Esophagus squamous epithelium (tissue), 5 donors: ENCODE measurements at places on chromosomes 11 and 22. TPM values are rescaled to one million over a fixed set of nuclear protein-coding genes. Genes with fewer than 3 reads are reported as not detected.
A peak's percentile ranks its signal among the peaks of the same experiment; 100 is the strongest.

DNA sequence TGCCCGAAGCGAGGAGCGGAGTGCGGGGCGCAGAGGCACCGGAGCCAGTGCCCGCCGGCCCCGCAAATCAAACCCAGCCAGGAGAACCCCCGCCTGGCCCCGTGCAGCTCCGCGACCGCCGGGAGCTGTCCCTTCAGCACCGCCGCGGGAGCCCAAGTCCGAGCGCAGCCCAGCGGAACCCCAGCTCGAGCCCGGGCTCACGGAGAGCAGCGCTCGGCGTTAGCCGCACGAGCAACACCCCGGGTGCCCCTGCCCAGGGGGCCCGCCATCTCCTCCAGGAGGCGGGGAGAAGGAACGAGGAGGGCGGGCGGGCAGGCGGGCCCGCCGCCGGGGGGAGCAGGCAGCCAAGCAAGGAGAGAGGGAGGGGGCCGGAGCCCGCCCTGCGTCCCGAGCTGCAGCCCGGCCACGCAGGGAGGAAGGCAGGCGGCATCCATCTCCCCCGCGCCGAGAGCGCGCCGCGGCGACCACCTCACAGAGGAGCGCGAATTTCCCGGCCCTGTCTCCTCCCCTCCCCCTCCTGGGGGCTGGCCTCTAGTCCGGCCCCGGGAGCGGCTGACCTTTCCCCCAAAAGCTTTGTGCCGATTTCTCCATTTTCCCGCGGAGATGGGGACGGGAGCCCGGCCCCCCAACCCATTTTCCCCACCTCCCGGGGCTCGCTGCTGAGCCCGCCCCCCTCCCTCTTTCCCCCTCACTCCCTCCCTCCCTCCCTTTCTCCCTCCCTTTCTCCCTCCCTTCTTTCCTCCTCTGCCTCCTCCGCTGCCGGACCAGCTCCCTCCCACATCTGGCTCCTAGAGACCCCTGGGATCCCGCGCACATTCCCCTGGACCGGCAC is 621 bp downstream of the KCNC1 start:
- peaks cover 93% of the 10 kb centered on the region for H3K27me3 ChIP-seq
- H3K27ac ChIP-seq: no peak overlapping the region
- peak overlapping the region; percentile 63 for H3K4me3 ChIP-seq
- DNase-seq: no peak
- H3K36me3 ChIP-seq: no peaks in the 10 kb centered on the region
- peaks cover 9% of the 10 kb centered on the region for H3K4me1 ChIP-seq

ART1 gene
- total RNA-seq: not detected

DNA sequence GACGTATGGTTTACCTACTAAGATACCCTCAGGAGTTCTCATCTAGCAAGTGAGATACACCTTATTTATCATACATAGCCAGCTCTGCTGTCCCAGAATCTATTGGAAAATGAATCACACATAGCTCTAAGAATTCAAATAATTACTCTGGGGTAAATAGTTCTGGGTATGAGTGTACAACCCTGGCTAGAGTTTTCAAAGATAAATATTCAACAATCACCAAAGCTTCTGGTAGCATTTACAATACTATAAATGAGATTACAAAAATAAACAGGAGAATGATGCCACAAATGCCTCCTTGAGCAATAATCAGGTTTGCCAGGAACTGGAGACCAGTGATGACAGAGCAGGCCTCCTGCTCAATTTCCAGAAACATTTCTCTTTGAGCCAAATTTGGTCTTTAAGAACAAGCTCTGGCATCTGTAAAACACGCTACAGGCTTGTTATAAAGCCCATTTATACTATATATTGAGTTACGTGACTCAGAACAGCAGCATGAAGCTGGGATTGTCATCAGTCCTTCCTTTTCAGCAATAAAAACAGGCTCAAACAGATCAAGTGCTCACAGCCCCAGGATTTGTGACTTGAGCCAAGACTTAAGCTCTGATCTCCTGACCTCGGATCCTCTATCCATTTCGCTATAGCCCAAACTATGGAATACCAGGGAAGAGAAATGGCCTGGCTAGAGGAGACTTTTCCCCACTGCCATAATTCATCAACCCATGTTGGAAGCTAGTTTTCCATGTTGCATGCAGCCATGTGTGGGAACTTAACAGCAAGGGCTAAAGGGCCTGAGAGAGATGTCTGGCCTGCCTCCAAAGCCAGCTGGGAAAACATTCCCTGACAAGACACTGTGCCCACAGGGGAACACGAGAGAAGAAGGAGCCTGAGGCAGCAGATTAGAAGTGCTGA is 19.7 kb downstream of the RAB30 start:
- H3K27me3 ChIP-seq: no peaks in the 10 kb centered on the region

- H3K27me3 ChIP-seq: no peaks in the 10 kb centered on the region
- no peaks in the 10 kb centered on the region for H3K4me1 ChIP-seq
- no peak for DNase-seq
- H3K27ac ChIP-seq: no peak overlapping the region
These were observed 13.6 kb downstream of the GLB1L3 start for GRCh38 chr11:134289789-134290188.

C22orf23 gene
- total RNA-seq: not detected

SERHL2 gene
- 5.1 TPM for total RNA-seq

- H3K4me3 ChIP-seq: no peak overlapping the region
- no peak overlapping the region for H3K27ac ChIP-seq
- H3K4me1 ChIP-seq: no peaks in the 10 kb centered on the region
- H3K36me3 ChIP-seq: no peaks in the 10 kb centered on the region
- no peak for DNase-seq
These were observed 115.4 kb downstream of the METTL15 start for GRCh38 chr11:28223577-28223976.

GRCh38 chr11:9104580-9104979 is 13.2 kb upstream of the SCUBE2 start:
- no peaks in the 10 kb centered on the region for H3K4me1 ChIP-seq
- no peak overlapping the region for H3K27ac ChIP-seq
- H3K27me3 ChIP-seq: no peaks in the 10 kb centered on the region
- no peak overlapping the region for H3K4me3 ChIP-seq
- no peak for DNase-seq

- no peak overlapping the region for H3K27ac ChIP-seq
- no peak for DNase-seq
- H3K36me3 ChIP-seq: no peaks in the 10 kb centered on the region
- peaks cover 4% of the 10 kb centered on the region for H3K4me1 ChIP-seq
These were observed 38.7 kb downstream of the BUD13 start for GRCh38 chr11:116733969-116734508.

DNA sequence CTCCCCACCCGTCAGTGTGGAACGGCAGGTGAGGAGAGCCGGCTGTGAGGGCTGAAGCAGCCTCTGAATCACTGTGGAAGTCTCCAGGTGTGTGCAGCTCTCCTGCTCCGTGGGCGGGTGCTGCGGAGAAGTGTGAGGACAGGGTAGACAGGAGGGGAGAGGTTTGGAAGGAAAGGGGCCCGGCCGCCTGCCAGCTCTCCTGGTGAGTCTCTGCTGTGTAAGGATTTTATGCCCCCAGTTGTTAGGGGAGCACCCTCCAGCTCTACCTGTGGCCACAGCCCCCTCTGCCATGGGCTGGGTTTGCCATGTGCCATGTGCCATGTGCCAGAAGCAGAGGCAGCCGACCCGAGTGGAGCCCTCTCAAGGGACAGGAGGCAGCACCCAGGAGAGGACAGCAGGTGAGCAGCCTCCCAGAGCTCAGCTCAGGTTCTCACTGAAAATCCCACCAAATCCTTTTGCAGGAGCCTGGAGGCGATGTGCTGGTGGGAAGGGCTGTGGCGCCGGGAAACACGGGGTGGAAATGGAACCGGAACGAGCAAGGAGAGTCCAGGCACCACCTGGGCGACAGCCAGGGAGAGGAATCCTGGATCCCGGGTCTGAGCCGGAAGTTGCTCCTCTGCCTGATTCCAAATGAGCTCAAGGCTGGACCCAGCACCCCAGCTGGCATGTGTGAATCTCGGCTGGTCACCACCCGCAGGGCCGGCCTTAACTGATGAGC is 804.4 kb downstream of the BRD1 start:
- DNase-seq: no peak
- H3K36me3 ChIP-seq: no peaks in the 10 kb centered on the region
- H3K4me1 ChIP-seq: no peaks in the 10 kb centered on the region

CLP1 gene
- total RNA-seq: 13.7 TPM

DNA sequence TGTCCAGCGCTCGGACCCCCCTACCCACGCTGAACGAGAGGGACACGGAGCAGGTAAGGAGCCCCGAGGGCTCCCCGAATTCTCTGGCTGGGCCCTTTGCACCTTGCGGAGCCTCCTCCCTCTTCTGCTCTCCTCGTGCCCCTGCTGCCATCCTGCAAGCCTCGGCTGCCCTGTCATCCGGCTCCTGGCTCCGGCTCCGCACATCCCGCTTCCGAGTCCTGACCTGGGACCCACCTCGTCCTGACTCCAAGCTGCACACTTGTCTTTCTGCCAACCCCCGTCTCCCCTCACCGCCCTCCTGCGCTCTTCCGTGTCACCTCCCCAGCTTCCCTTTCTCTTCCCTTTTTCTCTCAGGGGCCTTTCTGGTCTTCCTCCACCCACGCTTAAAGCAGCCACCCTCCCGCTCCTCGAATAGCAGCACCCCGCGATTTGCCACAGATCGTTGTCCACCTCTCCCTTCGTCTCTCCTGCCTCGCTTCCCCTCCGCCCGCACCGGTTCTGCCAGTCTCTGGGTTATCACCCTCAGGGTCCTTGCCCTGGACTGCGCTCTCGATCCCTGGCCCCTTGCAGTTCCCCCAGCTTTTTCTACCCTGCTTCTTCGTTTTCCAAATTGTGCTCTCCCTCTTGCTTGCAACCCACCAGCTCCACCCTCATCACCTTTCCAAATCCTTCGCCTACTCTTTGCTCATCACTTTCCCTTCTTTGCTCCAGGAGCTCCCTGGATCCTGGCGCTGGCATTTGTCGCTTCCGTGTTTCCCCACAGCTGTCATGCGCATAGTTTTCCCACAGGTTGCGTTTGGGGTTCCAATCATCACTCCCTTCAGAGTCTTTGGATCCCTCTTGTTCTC is 822 bp downstream of the MARK2 start:
- H3K27ac ChIP-seq: peak overlapping the region; percentile 95
- peaks cover 65% of the 10 kb centered on the region for H3K4me1 ChIP-seq
- no peaks in the 10 kb centered on the region for H3K36me3 ChIP-seq
- DNase-seq: no peak

PHETA2 gene
- total RNA-seq: 8.0 TPM

DNA sequence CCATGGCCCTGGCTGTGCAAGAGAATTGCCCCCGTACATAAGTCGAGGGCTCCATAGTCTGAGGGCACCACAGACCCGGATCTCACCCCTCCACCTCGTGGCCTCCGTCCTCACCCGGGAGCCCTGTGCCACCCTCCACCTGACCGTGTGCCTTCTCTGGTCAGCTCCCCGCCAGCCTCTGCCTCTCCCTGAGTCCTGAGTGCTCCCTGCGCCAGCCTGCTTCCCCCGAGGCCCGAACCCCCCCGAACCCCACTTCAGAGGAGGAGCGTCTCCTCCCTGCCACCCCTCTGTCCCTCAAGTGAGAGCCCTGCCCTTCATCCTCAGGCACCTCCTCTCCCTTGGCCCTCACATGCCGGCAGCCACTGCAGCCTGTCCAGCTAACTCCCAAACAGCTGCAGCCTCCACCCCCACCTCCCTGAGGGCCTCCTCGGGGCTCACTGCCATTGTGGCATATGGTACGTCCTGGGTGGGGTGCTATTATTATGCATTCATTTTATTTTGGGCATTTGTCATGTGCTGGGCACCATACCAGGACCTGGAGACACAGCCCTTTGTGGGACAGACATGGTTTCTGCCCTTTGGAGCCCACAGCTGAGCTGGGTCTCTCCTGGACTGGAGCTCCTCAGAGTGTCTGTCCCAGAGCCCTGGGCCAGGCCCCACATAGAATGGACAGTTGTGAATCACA is 67.2 kb downstream of the MYO7A start:
- DNase-seq: no peak
- H3K4me3 ChIP-seq: no peak overlapping the region
- peaks cover 9% of the 10 kb centered on the region for H3K4me1 ChIP-seq
- H3K36me3 ChIP-seq: no peaks in the 10 kb centered on the region
- H3K27ac ChIP-seq: no peak overlapping the region

DNA sequence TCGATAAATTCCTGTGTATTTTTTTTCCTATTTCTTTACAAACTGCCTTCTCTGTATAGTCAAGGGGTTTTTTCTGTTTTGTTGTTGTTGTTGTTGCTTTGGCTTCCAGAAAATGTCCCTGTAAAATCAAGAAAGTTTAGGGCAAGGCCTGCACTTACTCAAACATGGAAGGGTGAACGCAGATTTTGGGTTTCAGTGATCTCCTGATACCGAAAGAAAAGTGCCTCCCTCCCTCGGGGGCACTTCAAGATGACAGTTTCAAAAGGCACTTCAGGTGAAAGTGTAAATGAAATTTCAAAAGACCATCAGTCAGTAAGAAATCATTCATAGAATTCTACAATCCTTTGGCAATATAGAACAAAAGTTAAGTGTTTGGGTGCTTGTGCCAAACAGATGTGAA is 43.4 kb upstream of the TMPRSS4 start:
- H3K27me3 ChIP-seq: no peaks in the 10 kb centered on the region
- H3K4me3 ChIP-seq: no peak overlapping the region
- no peak overlapping the region for H3K27ac ChIP-seq

GRCh38 chr22:31870890-31871289 is 73.4 kb upstream of the YWHAH start:
- peaks cover 11% of the 10 kb centered on the region for H3K4me1 ChIP-seq
- peak overlapping the region; percentile 39 for H3K27ac ChIP-seq
- no peak for DNase-seq
- no peaks in the 10 kb centered on the region for H3K27me3 ChIP-seq
- H3K36me3 ChIP-seq: no peaks in the 10 kb centered on the region
- no peak overlapping the region for H3K4me3 ChIP-seq

DNA sequence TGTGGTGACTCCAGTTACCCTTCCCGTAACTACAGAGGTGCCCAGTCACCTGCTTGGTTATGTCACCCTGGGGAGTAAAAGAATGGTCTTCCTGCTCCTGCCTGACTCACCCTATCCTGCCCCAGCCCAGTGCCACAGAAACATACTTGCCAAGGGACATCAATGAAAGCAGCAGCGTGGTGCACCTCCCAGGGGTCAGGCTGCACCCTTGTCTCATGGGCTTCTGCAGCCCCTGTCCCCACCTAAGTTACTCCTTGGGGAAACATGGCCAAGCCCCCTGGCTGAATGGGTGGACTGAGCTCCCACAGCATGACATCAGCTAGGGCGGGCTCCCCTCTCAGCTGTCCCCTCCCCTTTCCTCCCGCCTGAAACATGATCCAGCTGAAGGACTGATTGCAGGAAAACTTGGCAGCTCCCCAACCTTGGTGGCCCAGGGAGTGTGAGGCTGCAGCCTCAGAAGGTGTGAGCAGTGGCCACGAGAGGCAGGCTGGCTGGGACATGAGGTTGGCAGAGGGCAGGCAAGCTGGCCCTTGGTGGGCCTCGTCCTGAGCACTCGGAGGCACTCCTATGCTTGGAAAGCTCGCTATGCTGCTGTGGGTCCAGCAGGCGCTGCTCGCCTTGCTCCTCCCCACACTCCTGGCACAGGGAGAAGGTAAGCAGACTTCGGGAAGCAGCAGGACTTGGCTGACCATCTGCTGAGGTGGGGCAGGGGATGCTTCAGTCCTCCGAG is at the start of gene HTR3A:
Gene HTR3A (plus strand): TSS at position 368 of the 730 bp plus-strand sequence. CDS start 218 bp downstream, at position 586.
- no peak within 1 kb of the TSS for H3K4me3 ChIP-seq
- H3K4me1 ChIP-seq: no peaks in the 10 kb centered on the region
- no peaks in the 10 kb centered on the region for H3K36me3 ChIP-seq
- no peak within 1 kb of the TSS for H3K27ac ChIP-seq
- no peaks in the 10 kb centered on the region for H3K27me3 ChIP-seq
- no peak for DNase-seq

C1QTNF5 gene
- 14.7 TPM for total RNA-seq

GRCh38 chr22:22799561-22799960 is 88.1 kb upstream of the IGLL5 start:
- H3K27me3 ChIP-seq: peaks cover 35% of the 10 kb centered on the region
- no peak overlapping the region for H3K27ac ChIP-seq
- no peaks in the 10 kb centered on the region for H3K4me1 ChIP-seq
- DNase-seq: no peak
- H3K36me3 ChIP-seq: no peaks in the 10 kb centered on the region
- no peak overlapping the region for H3K4me3 ChIP-seq

OR5B17 gene
- not detected for total RNA-seq
